ENCODE measurements at places on chromosomes 12 and 14.

GRCh38 chr12:122206111-122206881 lies 2.8 kb downstream of the B3GNT4 start:
- DNase-seq, result no peak

- DNase-seq, result no peak
These were observed 25.0 kb upstream of the GTF2A1 start for GRCh38 chr14:81245771-81246170.

GRCh38 chr12:2084553-2085296 lies 31.9 kb downstream of the CACNA1C start:
- no peak for DNase-seq

GRCh38 chr12:109797905-109798669 lies 35.1 kb downstream of the TRPV4 start:
- DNase-seq, result no peak

- no peak for DNase-seq
These were observed 231.4 kb upstream of the RTL1 start for GRCh38 chr14:101134851-101135433.

GRCh38 chr14:39847194-39847593 lies 415.0 kb upstream of the FBXO33 start:
- DNase-seq, result no peak

- no peak for DNase-seq
These were observed 58.4 kb upstream of the LRIG3 start for GRCh38 chr12:58978717-58979116.

GRCh38 chr14:34324363-34324795 lies 137.7 kb downstream of the SPTSSA start:
- DNase-seq, result peak; percentile 20

- no peak for DNase-seq
These were observed 6.0 kb upstream of the FBXO34 start for GRCh38 chr14:55265197-55265596.

DNA sequence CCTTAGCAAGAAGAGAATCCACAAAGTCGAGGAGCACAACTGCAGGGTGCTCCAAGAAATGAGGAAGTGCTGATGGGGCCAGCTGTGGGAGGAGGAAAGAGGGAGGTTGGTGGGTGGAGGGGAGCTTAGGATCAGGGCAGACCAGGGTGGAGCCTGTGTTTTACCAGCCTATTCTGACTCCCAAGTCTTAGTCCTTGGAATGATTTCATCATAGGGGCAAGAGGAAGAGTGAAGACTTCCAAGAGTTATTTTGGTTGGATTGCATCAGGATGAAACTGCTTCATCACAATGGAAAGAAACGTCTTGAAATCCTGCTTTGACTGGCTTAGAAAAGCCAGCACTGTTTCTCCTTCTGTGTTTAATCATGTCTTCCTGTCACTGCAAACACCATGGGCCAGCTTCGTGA lies 194.0 kb downstream of the DPF3 start:
- DNase-seq, result no peak

DNA sequence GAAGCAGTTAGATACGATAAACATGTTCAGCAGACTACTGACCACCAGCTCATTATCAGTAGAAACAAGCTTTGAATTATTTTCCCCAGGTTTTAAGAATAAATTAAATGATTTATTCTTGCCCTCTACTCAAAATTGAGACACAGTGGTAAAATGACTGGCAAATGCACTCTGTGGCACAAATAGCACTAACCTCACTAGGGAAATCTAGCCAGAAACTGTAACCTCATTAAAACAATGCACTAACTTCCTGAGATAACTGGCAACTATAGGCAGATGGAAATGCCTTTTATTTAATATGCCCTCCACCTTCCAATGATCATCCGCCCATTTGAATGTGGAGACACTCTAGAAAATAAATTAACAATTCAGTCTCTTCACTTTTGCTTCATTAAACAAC lies 33.2 kb downstream of the CPNE8 start:
- DNase-seq, result no peak

- no peak for DNase-seq
These were observed 18.5 kb downstream of the DICER1 start for GRCh38 chr14:95138876-95139275.

DNA sequence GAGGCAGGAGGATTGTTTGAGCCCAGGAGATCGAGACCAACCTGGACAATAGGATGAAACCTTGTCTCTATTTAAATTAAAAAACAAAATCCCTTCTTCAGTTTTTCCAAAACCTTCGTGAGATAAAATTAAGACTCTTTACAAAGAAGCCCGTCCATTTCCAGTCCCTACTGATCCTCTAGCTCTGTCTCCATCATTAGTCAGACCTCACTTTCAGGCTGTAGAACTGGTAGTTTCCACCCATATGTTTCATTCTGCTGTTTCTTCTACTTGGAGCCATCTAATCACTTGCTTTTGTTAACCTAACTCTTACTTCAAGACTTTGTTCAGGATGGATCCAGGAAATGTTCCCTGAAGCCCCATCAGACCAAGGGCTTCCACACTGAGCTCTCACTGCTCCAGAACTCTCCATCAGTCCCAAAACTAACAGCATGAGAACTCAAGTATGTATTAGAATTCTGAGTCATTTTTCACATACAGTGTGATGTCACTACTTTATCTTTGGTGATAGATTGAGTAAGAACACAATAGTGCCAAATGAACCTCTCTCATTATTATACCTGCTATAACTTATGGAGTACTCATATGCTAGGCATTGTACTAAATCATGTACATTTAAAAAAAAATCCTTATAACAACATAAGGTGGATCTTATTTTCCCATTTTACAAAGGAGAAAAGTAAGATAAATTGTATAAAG lies 90.8 kb downstream of the PRICKLE1 start:
- no peak for DNase-seq

- no peak for DNase-seq
These were observed 17.1 kb downstream of the DYRK2 start for GRCh38 chr12:67665679-67666078.

- no peak for DNase-seq
These were observed 44.4 kb upstream of the PELI2 start for GRCh38 chr14:56073799-56074198.

DNA sequence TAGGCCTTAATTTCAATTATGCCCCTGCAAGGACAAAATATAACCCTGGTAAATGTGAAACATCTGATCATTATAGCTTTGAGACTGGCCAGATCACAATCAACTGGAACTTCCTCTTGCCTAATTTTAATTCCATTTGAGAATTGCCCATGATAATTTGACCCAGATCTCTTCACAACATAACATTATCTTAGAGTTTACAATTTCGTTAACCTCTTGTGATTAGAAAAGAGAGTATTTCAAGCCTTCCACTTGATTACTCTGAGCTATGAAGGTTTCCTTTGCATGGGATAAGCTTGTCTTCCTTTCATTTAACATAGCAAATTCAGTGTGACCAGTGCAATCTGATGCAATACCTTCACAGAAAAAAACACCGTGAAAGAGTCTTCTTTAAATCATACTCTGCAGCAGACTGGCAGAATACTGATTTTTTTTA lies 143.6 kb downstream of the DUSP6 start:
- no peak for DNase-seq

DNA sequence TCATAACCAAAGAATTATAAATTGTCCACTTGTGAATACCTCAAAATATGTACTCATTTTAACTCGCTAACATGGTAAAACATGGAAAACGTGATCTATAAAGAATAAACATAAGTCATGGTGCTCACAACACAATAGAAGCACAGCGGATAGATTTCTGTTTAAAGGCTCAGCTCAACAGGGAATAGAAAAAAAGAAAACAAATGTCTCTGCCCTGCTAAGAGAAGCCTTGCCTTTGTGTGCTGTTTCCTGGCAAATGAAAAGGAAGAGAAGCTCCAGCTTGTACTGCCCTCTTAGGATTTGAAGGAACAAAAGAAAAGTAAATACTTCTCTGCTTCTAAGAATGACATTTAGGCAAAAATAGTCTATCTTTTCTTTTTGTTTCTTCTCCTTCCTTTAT lies 121.0 kb upstream of the KRR1 start:
- DNase-seq, result peak; percentile 67

GRCh38 chr14:54001189-54001878 lies 44.7 kb upstream of the BMP4 start:
- no peak for DNase-seq

All from NCI-H146 (cell line).